ENCODE measurements at places on chromosomes 16 and 17.

DNA sequence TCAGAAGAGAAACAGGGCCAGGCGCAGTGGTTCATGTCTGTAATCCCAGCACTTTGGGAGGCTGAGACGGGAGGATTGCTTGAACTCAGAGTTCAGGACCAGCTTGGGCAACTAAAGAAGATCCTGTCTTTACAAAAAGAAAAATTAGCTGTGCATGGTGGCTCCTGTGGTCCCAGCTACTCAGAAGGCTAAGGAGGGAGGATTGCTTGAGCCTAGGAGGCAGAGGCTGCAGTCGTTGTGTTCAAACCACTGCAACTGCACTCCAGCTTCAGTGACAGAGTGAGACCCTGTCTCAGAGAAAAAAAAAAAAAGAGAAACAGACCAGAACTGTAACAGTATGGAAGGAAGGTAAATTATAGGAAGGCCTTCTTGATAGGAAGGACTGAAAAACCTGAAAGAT lies 10.3 kb downstream of the ARL4D start:
- DNase-seq, result no peak

DNA sequence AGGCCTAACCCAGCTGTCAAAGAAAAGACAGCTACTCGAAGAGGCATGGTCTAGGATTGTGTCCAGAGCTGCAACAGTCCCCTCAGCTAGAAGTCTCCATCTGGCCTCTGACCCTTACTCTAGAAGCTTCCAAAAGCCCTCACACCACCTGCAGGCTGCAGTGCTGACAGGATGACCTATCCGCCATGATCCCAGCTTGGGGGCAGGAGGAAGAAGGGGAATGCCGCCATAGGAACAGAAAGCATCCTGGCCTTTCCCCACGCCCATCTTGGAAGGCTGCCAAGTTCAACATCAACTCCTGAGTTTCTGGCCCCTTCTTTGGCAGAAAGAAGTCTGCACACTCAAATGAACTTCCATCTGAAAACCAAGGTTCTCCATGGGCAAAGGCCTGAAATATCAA lies 3.1 kb upstream of the KRT36 start:
- DNase-seq, result no peak

DNA sequence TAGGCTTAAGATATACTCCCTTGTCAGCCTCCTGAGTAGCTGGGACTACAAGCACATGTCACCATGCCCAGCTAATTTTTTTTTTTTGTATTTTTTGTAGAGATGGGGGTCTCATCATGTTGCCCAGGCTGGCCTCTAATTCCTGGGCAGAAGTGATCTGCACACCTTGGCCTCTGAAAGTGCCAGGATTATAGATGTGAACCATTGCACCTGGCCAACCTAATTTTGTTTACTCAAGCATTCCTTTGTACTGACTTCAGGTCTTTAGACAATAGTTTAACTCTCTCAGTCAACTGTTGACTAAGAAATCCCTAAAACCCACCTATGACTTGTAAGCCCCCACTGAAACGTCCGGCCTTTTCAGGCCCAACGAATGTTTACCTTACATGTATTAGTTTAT lies 628.3 kb upstream of the CDH8 start:
- DNase-seq, result no peak

GRCh38 chr16:80899809-80900592 lies 95.6 kb upstream of the CDYL2 start:
- DNase-seq, result no peak

GRCh38 chr17:17061516-17061915 lies 19.3 kb downstream of the MPRIP start:
- DNase-seq, result no peak

- no peak for DNase-seq
Measured at GRCh38 chr17:19533036-19533717, 477 bp upstream of the SLC47A1 start.

GRCh38 chr16:23729503-23730424 lies 16.7 kb upstream of the ERN2 start:
- no peak for DNase-seq

DNA sequence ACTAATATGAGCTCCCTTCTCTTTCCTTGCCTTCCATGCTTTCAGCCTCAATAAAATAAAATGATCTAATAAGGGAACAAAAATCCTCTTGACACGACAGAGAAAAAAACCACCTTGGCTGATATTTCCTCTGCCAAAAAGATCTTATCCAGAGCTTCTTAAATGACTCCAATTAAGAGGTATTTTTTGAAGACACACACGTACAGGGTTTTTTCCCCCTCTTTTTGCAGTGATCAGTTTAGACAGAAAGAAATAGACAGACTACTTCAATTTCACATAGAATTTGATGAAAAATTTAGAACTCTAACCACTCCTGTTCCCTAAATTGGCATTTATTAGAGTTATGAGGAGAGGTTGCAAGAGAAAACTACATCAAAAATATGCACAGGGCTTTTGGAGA lies 217.2 kb upstream of the CDH11 start:
- no peak for DNase-seq

- no peak for DNase-seq
Measured at GRCh38 chr17:27158382-27158781, 135.5 kb upstream of the WSB1 start.

GRCh38 chr16:70725024-70725911 lies 39.4 kb upstream of the MTSS2 start:
- no peak for DNase-seq

GRCh38 chr16:35573407-35573806 lies 2114.0 kb downstream of the TP53TG3F start:
- DNase-seq, result no peak

DNA sequence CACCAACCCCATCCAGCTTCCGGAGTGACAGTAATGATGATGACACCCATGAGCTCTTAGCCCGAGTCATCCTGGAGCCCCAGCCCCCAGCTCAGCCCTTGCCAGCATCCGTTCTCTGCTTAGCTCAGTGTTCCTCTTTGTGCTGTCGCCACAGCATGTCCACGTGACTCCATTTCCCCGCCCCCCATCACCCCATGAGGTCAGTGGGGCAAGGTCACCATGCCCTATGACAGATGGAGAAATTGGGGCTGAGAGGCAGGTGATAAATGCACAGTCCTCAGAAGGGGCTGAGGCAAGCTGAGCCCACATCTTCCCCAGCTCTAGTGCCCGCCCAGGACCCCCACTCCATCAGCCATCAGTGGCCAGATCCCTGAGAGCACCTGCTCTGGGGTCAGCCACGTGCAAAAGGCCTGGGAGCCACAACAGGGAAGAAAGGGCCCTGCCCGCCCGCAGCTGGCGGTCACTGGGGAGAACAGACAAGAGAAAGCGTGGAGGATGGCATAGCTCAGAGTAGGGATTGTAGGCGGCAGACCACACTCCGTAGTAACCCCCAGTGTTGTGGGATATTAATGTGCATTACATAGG lies 17.1 kb downstream of the ITGB4 start:
- DNase-seq, result no peak

- DNase-seq, result no peak
Measured at GRCh38 chr17:50027172-50027880, 28.6 kb upstream of the ITGA3 start.

- peak; percentile 21 for DNase-seq
Measured at GRCh38 chr16:49350265-49351095, 23.1 kb upstream of the C16orf78 start.

Data from activated CD4-positive, alpha-beta T cell treated with anti-CD3 and anti-CD28 coated beads, Interleukin-2, amount 50 U/mL, for 4 hours (primary cell).